ENCODE measurements at places on chromosomes 6 and 20. TPM values are rescaled to one million over a fixed set of nuclear protein-coding genes. Genes with fewer than 3 reads are reported as not detected.

RUNX2 gene
- total RNA-seq: 9.5 TPM

CDSN gene
- not detected for total RNA-seq

HLA-B gene
- total RNA-seq: 4,981 TPM

SLC22A16 gene
- not detected for total RNA-seq

TAB2 gene
- 88.0 TPM for total RNA-seq

PSMF1 gene
- 151 TPM for total RNA-seq

FOXC1 gene
- 0.10 TPM for total RNA-seq

SLC35F1 gene
- total RNA-seq: not detected

SLC22A7 gene
- not detected for total RNA-seq

GUCA1A gene
- 0.37 TPM for total RNA-seq

ABCF1 gene
- 91.3 TPM for total RNA-seq

SRMS gene
- not detected for total RNA-seq

CTAGE9 gene
- total RNA-seq: not detected

PRL gene
- not detected for total RNA-seq

MUC21 gene
- total RNA-seq: not detected

ID4 gene
- not detected for total RNA-seq

PMEPA1 gene
- total RNA-seq: 2.2 TPM

COX4I2 gene
- not detected for total RNA-seq

NKAPL gene
- not detected for total RNA-seq

DACT2 gene
- not detected for total RNA-seq

ANGPT4 gene
- total RNA-seq: 0.06 TPM

C6orf58 gene
- total RNA-seq: not detected

CST3 gene
- total RNA-seq: 1.2 TPM

PSMB8 gene
- 353 TPM for total RNA-seq

TRIM15 gene
- total RNA-seq: 1.6 TPM

BHLHE23 gene
- not detected for total RNA-seq

LRRN4 gene
- total RNA-seq: not detected

SLC16A10 gene
- total RNA-seq: 5.4 TPM

HFE gene
- total RNA-seq: 2.1 TPM

SLC12A5 gene
- 0.66 TPM for total RNA-seq

LHFPL5 gene
- total RNA-seq: not detected

TMEM217 gene
- 2.0 TPM for total RNA-seq

SNPH gene
- 4.8 TPM for total RNA-seq

MATN4 gene
- 1.4 TPM for total RNA-seq

KCNQ2 gene
- total RNA-seq: 0.33 TPM

GSTA2 gene
- total RNA-seq: not detected

HACE1 gene
- total RNA-seq: 14.1 TPM

CMTR1 gene
- total RNA-seq: 75.9 TPM

CYP24A1 gene
- total RNA-seq: not detected

BMP2 gene
- total RNA-seq: not detected

GJA1 gene
- total RNA-seq: 0.16 TPM

ECI2 gene
- total RNA-seq: 50.0 TPM

TRIM38 gene
- total RNA-seq: 39.8 TPM

GJA10 gene
- total RNA-seq: not detected

FAM83C gene
- total RNA-seq: not detected

ZBP1 gene
- total RNA-seq: 1.1 TPM
